Stimulated activated CD4-positive, alpha-beta T cell treated with anti-CD3 and anti-CD28 coated beads, Interleukin-12 subunit alpha, Interleukin-12 subunit beta, amount 100 ng/mL, for 4 hours (primary cell): ENCODE measurements at places on chromosomes 7 and 10.

DNA sequence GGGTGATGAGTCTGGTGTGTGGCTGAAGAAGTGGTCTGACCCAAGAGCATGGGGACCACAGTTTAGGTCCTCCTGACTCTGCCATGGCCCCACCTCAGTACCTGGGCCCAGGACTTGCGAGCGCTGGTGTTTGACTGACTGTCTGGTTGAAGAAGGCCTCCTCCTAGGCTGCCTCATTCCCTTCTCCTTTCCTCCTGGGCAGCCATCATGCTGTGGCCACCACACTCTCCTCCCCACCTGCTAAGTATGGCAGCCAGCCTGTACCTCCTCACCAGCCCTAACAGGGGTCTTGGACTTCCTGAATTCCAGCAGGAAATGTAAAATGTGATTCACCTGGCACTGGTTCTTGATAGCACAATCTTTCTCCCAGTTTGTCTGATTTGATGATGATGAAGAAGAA, 156.8 kb upstream of the GPR26 start:
- no peak for DNase-seq

DNA sequence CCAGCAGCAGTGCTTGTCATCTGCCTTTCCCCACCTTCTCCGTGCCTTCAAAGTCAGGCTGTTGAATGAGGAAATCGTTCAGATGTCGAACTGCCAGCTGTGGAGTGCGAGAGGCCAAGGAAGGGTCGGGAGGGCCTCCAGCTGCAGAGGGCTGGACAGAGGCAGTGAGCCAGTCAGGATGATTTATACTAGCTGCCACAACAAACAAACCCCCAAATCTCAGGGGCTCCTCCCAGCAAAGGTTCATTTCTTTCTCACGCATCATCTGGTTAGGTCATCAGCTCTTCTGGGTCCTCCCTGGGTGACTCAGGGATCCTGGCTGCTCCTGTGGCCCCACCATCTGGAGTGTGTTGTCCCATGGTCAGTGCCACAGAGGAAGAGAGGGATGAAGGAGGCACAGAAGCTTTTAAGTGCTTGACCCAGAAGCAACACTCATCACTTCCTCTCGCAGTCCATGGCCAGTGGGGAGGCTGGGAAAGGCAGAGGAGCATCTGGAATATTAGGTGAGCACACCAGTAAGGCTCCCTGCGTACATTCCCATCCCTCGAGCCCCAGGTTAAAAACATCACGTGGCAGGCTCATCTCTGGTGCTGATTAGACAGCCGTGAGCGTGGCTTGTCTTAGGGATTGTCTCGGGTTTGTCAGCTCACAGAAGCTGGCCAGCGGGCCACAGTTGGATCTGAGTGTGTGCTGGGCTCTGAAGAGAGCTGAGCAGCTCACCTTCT, 140.7 kb downstream of the RGS10 start:
- no peak for DNase-seq

DNA sequence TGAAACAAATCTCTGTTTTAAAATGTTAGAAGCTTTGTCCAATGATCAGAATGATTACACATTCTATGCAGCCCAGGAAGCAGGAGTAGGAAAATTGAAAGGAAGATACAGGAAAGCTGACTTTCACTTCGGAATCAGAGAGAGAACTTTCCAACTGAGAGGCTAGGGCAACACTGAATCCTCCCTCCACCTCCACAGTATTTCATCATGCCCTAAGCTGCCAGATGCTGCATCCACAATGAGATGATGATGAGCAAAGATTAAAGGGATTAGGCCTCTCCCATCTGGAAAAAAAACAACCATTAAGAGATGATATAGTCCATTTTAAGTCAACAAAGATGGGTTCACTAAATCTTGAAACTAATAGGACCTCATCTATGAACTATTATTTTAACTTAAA, 215.6 kb downstream of the GPR37 start:
- DNase-seq = no peak

DNA sequence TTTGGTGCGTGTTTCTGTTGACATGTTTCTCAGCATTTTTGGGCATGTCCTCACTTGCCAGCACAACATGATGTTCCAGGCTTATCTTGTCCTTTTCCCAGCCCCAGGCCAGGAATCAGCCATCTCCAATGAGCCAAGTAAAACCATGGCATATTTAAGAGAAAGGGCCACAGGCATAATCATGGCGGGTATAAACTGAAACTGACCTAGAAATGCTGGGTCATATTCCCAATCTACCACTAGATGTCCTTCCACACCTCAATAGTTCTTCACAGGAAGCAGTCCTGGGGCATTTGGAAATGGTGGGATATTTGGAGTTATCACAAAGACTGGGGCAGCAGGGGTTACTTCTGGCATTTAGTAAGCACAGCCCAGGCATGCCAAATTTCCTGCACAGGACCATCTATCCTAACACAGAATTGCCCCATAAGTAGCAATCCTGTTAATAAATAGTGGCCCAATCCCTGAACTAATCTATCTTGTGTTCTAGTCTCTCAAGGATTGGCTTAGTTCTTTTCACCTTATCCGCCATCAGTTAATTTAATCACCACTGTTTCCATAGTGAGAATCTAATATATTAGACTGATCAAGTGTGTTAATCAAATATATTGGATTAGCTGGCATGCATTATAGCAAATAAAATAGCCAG, 101.6 kb downstream of the NPSR1 start:
- no peak for DNase-seq

DNA sequence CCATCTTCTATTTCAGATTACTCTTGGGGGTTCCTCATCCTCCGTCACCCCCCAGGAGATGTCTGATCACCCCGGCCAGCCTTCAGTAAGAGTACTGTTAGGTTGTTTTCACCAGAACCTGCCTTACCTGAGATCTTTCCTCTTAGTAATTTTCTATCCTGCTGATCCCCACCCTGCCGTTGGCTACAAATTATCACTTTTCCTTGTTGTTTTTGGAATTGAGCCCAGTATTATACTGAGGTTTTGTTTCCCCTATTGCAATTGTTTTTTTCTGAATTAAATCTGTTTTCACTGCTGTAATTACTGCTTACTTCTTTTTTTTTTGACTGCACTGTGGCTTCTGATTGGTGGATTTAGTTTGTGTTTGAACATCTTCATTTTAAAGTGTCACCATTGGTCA, 14.7 kb downstream of the SPAM1 start:
- no peak for DNase-seq

- DNase-seq = no peak
These were observed 3.1 kb downstream of the CPED1 start for GRCh38 chr7:120991581-120991980.

DNA sequence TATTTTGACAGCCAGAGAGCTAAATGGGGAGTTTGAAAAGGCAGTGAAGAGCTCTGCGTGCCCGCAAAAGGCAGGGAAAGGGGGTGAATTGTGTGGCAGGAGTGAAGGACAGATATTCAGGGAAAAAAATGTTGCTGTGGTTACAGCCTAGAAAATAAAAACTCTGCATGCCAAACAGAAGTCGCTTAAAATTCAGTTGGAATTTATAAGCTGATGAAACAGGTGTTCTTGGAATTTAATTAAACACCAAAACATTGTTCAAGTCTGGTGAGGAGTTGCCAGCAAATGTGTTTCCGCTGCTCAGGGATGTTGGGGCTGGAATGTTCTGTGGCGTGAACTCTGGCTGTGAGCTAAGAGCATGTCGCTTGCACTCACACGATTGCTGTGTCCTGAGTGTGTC, 169.3 kb downstream of the ADRA2A start:
- DNase-seq = no peak

- DNase-seq = no peak
These were observed 139.1 kb downstream of the ATE1 start for GRCh38 chr10:121788717-121789116.

DNA sequence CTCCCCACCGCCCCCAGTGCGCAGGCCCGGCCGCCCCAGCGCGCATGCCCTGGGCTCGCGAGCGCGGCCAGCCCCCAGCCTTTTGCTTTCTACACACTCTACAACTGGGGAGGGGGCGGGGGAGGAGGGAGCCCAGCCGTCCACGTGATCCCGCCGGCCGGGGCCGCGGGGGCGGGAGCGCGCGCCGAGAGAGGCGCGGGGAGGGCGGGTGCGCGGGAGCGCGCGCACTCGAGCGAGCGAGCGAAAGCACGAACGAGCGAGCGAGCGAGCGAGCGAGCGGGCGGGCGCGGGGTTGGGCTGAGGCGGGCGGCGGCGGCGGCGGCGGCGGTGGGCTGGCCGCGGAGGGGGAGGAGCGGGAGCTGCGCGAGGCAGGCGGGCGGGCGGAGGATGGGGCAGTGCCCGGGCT, at the start of gene AUTS2:
AUTS2 (plus strand) TSS at position 395 of the 406 bp plus-strand sequence. CDS start 1,179 bp downstream, outside the sequence.
- DNase-seq = peak; percentile 36

DNA sequence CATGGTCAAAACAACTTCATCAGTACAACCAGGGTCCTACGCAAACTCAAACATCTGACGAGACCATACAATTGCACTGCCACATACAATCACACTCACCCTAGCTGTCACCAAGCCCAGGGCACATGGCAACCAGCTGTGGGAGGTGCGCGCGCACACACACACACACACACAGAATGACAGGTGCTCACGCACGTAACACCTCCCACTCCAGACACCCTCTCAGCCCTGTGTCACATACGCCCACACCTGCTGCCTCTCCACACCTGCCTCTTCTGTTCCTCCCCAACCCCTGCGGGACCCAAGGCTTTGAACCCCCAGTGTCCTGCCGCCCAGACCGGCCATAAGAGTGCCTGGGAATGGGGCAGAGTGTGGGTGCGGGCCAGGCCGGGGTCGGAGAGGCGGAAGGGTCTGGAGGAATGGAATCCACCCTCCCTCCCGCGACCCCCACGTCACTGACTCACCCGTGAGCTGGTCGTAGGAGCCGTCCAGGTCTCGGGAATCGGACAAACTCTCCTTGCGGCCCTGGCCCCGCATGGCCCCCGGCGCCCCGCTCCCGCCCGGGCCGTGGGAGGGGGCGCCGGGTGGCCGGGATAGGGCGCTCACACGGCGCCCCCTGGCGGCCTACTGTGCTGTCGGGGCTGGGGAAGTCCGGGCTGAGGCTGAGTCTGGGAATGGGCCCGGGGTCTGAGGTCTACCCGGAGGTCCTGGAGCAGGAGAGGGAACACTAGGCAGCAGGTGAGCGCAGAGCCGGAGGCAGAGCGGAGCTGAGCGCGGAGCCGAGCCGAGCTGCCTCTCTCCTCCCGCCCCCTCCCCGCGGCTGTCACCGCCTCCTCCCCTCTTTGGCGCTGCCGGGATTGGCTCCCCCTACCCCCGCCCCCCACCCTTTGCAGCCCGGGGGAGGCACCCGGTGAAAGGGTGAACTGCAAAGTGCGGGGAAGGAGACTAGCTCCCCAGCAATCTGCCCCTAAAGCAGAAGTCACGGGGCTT, at the start of gene KCNIP2:
KCNIP2 (minus strand) TSS at position 769 of the 990 bp plus-strand sequence; CDS start at position 537, 232 bp downstream.
- no peak for DNase-seq

DNA sequence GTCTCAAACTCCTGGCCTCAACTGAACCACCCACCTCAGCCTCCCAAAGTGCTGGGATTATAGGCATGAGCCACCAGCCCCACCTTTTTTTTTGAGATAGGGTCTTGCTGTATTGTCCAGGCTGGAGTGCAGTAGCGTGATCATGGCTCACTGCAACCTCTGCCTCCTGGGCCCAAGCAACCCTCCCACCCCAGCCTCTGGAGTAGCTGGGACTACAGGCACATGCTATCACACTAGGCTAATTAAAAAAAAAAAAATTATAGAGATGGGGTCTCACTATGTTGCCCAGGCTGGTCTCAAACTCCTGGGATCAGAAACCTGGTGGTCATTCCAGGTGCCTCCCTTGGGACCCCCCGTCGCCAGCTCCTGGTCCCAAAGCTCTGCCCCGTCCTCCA, 25.0 kb downstream of the GTF2IRD1 start:
- no peak for DNase-seq

- no peak for DNase-seq
These were observed 31.5 kb downstream of the TMEM248 start for GRCh38 chr7:66952343-66953043.

DNA sequence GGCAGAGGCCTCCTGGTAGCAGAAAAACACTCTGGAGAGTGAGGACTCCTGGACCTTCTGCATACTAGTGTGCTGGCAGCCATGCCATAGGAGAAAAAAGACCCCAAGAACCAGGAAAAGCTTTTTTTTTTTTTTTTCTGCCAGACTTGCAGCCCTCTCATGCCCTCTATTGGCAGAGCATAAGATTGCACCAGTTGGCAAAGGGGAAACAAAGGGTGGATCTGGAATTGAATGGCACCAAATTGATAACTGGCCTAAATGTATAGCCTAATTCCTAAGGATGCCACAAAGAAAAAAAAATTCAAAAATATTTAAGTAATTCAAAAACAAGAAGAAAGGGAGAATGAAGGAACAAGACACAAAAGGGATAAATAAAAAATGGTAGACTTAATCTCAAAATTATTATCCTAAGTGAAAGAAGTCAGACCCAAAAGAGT, 112.5 kb upstream of the GHITM start:
- no peak for DNase-seq

- DNase-seq = no peak
These were observed 84.1 kb upstream of the ETV1 start for GRCh38 chr7:14073543-14073942.

GRCh38 chr10:105183536-105183935, 542.4 kb downstream of the SORCS3 start:
- DNase-seq = no peak

- no peak for DNase-seq
These were observed 156.2 kb downstream of the CRPPA start for GRCh38 chr7:16264823-16265804.

DNA sequence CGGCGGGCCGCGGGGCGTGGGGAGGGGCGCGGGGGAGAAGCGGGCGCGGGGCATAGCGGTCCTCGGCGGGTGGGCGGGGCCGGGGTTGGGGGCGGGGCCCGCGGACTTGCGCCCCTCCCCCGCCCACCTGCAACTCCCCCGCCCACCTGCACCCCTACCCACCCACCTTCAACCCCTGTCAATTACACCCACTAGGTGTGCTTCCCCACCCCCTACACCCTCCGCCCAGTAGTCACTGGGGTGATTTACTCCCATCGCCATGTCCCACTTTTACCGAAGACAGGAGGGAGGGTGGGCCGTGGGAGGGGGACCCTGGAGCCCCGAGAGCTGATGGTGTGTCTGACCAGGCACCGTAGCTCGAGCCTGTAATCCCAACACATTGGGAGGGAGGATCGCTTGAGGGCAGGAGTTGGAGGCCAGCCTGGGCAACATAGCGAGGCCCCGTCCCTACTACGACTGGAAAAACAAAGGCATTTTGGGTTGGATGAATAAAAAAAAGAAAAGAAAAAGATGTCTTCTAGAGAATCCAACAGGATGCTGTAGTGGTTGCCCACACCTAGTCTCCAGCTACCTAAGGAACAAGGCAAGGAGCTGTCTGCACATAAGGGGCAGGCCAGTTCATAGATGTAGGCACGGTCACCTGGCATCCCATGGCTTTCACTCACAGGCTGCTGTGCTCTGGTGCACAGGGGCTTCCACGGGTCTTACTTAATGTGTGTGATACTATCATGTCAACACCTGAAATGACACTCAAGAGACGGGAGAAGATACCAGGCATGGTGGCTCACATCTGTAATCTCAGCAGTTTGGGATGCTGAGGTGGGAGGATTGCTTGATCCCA, 761 bp downstream of the KCTD7 start:
- no peak for DNase-seq

- no peak for DNase-seq
These were observed 39.5 kb downstream of the DIP2C start for GRCh38 chr10:649798-650440.
